Omental fat pad (tissue), 4 donors: ENCODE measurements at places on chromosomes 3 and 15. TPM values are rescaled to one million over a fixed set of nuclear protein-coding genes. Genes with fewer than 3 reads are reported as not detected.

FRMD4B gene
- 50.6 TPM for total RNA-seq

DNA sequence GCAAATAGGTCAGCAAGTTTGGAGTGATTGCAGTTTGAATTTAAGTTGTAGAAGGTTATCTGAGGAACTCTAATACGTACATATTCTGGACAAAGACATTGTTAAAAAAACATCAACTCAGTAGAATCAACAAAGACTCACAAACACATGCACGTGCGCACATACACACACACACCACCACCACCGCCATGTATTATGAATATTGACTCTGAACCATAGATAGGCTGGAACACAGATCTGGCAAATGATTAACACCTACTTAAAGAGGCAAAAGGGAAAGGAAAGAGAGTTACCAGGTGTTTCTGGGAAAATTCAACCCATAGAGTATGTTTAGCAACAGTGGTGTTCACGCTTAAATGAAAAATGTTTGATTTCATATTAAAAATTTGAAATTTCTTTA, 334.2 kb upstream of the ALCAM start:
- DNase-seq: no peak

DNA sequence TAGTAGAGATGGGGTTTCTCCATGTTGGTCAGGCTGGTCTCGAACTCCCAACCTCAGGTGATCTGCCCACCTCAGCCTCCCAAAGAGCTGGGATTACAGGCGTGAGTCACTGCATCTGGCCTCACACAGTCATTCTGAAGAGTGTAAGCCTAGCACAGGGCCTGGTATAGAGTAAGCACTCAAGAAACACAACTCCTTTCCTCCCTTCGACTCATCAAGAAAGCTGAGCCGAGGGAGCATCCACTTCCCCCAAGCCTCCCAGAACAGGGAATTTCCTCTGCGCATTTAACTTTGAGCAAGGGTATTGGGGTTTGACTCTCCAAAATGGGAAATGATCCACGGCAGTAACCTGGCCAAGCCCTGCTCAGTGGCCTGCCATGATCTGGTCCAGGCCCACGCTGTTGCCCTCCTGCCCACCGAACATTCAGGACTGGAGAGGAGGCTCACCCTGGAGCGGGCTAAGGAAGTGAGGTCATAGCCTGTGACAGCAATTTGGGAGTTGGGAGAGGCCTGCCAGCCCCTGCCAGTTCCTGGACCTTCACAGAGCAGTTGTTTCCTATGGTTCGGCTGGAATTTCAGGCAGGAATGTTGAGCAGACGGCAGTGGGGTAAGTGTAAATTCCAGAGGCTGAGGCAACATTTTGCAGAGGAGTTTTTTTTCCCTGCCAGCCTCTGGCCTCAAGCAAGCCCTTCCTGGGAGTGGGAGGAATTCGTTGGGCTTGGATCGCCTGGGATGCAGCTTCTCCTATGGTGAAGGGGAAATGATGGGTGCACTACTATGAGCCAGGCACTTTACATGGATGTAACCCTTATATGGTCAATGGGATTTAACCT, 21.2 kb upstream of the SMAD3 start:
- no peak for DNase-seq

DNA sequence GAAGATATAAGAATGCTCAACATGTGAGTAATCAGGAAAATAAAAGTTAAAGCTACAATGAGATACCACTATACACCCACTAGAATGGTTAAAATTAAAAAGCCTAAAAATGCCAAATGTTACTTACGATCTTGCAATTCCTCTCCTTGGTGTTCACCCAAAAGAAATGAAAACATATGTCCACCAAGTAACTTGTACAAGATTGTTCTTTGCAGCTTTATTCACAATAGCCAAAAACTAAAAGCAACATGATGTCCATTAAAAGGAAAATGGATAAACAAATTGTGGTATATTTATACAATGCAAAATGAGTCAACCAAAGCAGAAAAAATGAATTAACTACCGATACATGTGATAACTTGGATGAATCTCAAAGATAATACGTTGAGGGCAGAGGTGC, 301.6 kb upstream of the THBS1 start:
- DNase-seq: no peak

PP2D1 gene
- total RNA-seq: not detected

DNA sequence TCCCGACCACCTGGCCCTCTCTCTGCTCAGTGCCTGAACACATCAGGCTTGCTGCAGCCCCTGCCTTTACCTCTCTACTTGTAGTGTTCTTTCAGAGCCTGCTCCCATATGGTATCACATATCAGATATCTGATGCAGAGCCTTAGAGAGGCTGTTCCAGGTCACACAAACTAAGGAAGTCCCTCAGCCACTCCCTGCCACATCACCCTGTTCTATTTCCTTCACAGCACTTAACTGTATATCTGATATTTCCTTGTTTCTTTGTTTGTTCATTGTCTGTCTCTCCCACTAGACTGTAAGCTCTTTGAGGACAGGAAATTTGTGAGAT, 976 bp upstream of the ALDH1L1 start:
- no peak for DNase-seq

DNA sequence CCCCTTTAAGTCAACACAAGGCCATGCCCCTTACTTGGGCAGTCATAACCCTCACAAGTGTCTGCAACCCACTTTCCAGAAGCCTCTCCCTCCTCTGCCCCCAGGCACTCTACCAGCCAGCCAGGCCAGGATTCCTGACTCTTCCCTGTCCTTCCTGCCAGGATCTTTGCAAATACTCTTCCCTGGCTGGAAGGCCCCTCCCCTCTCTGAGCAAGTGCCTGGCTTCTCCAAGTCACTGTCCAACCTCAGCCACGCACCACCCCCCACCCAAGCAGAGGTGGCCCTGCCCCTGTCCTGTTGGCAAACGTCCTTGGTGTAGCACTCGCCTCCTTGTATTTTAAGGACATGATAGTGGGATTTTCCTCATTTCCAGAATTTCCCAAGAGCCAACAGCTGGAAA, 54.7 kb upstream of the USP3 start:
- no peak for DNase-seq

- no peak for DNase-seq
These were observed 490.9 kb upstream of the ADAMTS9 start for GRCh38 chr3:65178703-65179102.

GRCh38 chr3:14405360-14406238, 3.2 kb downstream of the SLC6A6 start:
- DNase-seq: no peak

GRCh38 chr3:159169828-159170227, 368.0 kb downstream of the MFSD1 start:
- no peak for DNase-seq

STAC gene
- 0.28 TPM for total RNA-seq

GRCh38 chr3:161579395-161580126, 83.0 kb downstream of the OTOL1 start:
- DNase-seq: no peak

- DNase-seq: no peak
These were observed 104.0 kb downstream of the VGLL4 start for GRCh38 chr3:11539677-11540076.

GRCh38 chr3:190432216-190432615, 17.5 kb downstream of the TMEM207 start:
- DNase-seq: no peak

TERC gene
- 206 TPM for total RNA-seq

GOLGA6L6 gene
- total RNA-seq: not detected

DNA sequence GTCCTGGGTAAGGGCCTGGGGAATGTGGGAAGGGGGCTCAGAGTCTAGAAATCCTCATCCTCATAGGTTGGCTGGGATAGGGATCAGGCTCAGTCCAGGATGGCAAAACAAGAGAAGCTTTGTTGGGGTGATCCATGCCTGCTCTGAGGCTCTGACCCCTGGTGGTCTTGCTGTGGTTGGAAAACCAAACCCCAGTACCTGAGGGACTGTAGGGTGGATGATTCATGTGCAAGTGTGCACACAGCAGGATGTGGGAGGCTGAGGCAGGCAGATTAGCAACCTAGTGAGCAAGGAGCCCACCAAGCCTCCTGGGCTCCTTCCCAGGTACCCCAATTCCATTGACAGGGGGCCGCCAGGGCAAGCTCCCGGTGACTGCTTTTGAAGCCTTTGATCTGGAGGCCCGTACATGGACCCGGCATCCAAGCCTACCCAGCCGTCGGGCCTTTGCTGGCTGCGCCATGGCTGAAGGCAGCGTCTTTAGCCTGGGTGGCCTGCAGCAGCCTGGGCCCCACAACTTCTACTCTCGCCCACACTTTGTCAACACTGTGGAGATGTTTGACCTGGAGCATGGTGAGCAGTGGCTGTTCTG, 3.1 kb downstream of the KLHDC8B start:
- DNase-seq: no peak

- DNase-seq: no peak
These were observed 87.4 kb upstream of the LRRC3B start for GRCh38 chr3:26535151-26535550.

- DNase-seq: no peak
These were observed 110.5 kb upstream of the ADAMTS9 start for GRCh38 chr3:64798316-64798715.

GRCh38 chr3:34504366-34504765, 705.9 kb downstream of the PDCD6IP start:
- no peak for DNase-seq

GRCh38 chr15:79978260-79978654, 7.3 kb upstream of the BCL2A1 start:
- no peak for DNase-seq

DNA sequence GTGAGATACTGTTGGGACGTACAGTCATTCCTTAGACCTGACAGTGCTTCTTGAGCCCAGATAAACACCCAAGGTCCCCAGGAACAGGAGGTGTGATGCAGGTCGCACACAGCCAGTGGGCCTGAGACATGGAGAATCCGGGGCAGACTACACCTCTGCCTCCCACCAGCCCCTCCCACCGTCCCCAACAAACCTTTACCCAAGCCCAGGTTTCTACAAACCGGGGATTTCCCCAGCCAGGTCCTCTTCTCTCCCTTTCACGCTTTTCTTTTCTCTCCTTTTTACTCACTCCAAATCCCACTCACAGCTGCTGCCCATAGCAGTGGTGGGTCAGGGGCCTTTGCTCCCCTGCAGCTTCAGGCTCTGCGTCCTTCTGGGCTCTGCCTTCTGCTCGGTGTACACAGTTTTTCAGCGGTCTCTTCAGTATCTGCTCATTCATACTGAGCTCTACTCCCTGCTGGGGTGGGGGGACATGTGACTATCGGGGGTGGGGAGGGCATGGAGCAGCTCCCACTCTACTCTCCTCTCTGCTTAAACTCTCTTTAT, 4.8 kb upstream of the PCSK6 start:
- DNase-seq: no peak

DNA sequence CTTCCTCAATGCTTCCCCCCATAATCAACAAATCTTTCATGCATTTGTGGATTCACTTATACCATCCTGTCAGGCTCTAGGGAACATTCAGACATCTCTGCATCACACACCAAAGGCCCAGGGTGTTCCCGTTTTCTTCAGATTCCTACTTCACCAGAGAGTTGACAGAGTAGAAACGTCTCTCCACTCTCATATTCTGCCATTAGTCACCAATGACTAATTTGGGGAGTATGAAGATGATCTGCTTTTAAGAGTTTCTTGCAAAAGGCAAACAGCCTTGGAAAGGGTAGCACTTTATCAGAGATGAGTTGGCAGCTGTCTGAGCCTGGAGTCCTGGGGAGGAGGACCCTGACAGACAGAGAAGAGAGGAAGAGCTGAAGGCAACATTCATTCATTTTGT, 55.8 kb upstream of the DGKG start:
- no peak for DNase-seq

SERPINI2 gene
- total RNA-seq: not detected

KIF9 gene
- 2.8 TPM for total RNA-seq

TGFBR2 gene
- 281 TPM for total RNA-seq

- DNase-seq: no peak
These were observed 109.8 kb downstream of the IL12A start for GRCh38 chr3:160098261-160098908.

DNA sequence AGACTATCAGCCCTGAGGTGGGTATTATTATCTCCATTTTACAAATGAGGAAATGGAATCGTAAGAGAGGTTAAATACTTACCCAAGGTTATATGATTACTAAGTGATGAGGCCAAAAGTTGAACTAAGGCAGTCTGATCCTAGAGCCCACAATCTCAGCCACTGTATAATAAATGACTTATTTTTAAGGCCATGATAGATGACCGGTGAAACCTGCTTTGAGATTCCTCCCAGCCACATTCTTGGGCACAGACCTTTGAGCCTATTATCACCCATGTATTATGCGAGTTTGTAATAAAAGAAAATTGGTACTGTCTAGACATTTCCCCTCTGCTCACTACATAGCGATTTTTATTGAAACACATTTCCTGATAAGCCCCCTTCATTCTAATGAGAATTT, 37.4 kb downstream of the POLQ start:
- DNase-seq: no peak

SH3BP5 gene
- total RNA-seq: 82.4 TPM

DNA sequence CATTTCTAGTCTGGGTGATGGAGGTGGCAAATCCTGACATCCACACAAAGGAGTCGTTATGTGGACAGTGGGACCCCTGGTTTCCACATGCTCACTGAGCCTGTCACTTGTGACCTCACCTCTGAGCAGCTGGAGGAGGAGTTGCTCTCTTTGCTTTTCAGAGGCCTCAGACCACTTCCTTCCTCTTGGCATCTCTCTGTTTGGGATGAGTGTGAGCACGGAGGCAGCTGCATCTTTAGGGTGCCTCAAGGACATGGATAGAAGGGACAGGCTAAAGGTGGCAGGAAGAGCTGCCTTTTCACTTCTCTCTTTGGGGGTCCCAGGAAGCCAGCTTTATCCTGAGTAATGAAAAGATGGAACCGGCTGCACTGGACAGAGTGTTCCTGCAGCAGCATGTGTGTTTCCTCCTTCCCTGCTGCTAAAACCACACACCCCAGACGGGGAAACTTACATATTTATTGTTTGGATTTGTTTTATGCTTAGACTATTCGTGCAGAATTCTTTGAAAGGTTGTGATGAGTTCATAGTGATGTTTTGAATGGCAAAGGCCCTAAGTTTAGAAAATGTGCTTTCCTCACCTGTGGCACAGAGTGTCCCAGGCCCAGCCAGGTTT, 31.8 kb downstream of the GPR171 start:
- no peak for DNase-seq

- no peak for DNase-seq
These were observed 20.1 kb downstream of the DIPK2A start for GRCh38 chr3:143991713-143992112.

- DNase-seq: no peak
These were observed 98.3 kb upstream of the SELENOK start for GRCh38 chr3:53989946-53990345.

DNA sequence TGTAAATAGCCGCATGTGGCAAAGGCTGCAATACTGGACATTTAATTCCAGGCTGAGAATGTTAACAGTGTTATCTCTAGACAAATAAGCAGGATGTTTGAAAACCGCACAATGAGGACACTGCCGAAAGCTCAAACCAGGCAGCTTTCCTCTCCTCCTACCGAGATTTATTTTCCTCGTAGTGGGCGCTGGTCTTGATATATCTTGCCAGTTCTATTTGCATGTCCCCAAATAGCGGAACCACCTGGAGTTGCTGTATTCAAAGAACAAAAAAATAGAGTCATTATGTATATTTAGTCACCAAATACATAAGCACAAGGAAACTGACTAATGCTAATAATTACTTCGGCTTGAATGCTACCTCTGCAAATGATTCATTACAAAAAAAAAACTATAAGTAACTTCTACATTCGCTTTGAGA, 46.5 kb downstream of the CYFIP1 start:
- no peak for DNase-seq
